Parietal lobe (tissue), 2 donors: ENCODE measurements at places on chromosomes 7 and 10. TPM values are rescaled to one million over a fixed set of nuclear protein-coding genes. Genes with fewer than 3 reads are reported as not detected.

Gene CALML3
- not detected for total RNA-seq

Gene MMRN2
- total RNA-seq = 5.9 TPM

Gene POLD2
- total RNA-seq = 56.7 TPM

Gene MINDY4
- total RNA-seq = 7.8 TPM

Gene PLPP4
- 22.5 TPM for total RNA-seq

Gene PPP1R17
- total RNA-seq = 5.0 TPM

Gene LEP
- total RNA-seq = not detected

Gene TCERG1L
- total RNA-seq = 1.3 TPM

Gene PTPRN2
- total RNA-seq = 123 TPM

Gene ACBD7
- 8.1 TPM for total RNA-seq

Gene TMEM196
- 12.8 TPM for total RNA-seq

Gene ABLIM1
- total RNA-seq = 91.7 TPM

Gene ZNF800
- total RNA-seq = 36.9 TPM

Gene TAS2R41
- total RNA-seq = not detected

Gene PHKG1
- total RNA-seq = 4.4 TPM

Gene SPRN
- 13.1 TPM for total RNA-seq

Gene ORAI2
- total RNA-seq = 27.5 TPM

Gene SGCE
- 125 TPM for total RNA-seq

Gene ZNF789
- total RNA-seq = 40.7 TPM

Gene SLC26A3
- not detected for total RNA-seq

Gene AKR1C8
- not detected for total RNA-seq

Gene GIMAP4
- 3.4 TPM for total RNA-seq

Gene PGAM1
- 105 TPM for total RNA-seq

Gene AMPH
- 36.9 TPM for total RNA-seq

Gene ARL5B
- total RNA-seq = 63.2 TPM

Gene MINDY3
- 107 TPM for total RNA-seq

Gene MOGAT3
- not detected for total RNA-seq

Gene RBP3
- total RNA-seq = not detected

Gene PRKAR2B
- 174 TPM for total RNA-seq

Gene CADPS2
- total RNA-seq = 10.0 TPM

Gene PALS2
- total RNA-seq = 149 TPM

Gene ACSM6
- not detected for total RNA-seq

Gene SUN3
- total RNA-seq = not detected

Gene FAM25G
- total RNA-seq = not detected

Gene SSC4D
- 0.63 TPM for total RNA-seq
